ENCODE measurements at places on chromosomes 1 and 21. TPM values are rescaled to one million over a fixed set of nuclear protein-coding genes. Genes with fewer than 3 reads are reported as not detected.

- DNase-seq: no peak
These were observed 104.0 kb downstream of the GABPA start for GRCh38 chr21:25838809-25839208.

The WNT9A gene
- not detected for total RNA-seq

GRCh38 chr1:41315146-41315822 lies 46.0 kb upstream of the FOXO6 start:
- no peak for DNase-seq

DNA sequence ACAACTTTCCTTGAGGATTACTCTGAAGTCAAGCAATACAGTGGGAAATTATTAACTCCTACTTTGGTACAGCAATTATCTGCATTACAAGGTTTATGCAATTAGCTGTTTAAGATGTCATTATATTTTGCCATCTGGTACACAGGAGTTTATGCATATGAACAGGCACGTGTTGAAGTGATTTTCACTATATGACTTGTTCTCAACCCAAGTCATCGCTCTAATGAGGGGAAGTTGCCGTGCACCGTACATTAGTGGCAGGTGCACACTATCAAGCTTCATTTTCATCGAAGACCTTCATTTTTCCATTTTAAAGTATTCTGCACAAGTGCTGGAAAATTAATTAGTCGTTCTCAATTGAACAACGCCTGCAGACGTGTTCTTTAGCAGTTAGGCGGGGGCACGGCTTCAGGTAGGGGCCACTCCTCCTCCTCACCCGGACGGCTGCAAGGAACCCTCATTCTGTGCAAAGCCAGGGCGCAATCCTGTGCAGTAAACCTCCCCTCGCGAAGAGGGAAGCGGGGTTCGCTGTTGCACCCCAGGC lies 39.8 kb upstream of the NFIA start:
- no peak for DNase-seq

- DNase-seq: peak; percentile 74
These were observed 8.4 kb upstream of the KCNN3 start for GRCh38 chr1:154878371-154879037.

DNA sequence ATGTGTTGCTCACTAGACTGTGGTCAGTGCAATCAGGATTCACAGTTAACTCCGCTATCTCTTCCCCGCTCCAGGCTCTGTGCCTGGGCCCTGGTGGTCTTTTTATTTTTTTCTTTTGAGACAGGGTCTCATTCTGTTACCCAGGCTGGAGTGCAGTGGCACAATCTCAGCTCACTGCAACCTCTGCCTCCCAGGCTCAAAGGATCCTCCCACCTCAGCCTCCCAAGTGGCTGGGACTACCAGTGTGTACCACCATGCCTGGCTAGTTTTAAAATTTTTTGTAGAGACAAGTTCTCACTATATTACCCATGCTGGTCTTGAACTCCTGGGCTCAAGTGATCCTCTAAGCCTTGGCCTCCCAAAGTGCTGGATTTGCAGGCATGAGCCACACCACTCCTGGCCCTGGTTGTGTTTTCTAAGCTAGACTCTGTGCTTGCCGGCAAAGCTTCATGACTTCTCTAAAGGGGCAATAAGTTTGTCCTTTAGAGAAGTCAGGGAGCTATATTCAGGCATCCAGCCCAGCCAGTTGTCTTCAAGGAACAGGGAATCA lies 1.4 kb downstream of the RCSD1 start:
- DNase-seq: no peak

GRCh38 chr1:111032295-111032897 lies 68.7 kb upstream of the LRIF1 start:
- DNase-seq: peak; percentile 71

DNA sequence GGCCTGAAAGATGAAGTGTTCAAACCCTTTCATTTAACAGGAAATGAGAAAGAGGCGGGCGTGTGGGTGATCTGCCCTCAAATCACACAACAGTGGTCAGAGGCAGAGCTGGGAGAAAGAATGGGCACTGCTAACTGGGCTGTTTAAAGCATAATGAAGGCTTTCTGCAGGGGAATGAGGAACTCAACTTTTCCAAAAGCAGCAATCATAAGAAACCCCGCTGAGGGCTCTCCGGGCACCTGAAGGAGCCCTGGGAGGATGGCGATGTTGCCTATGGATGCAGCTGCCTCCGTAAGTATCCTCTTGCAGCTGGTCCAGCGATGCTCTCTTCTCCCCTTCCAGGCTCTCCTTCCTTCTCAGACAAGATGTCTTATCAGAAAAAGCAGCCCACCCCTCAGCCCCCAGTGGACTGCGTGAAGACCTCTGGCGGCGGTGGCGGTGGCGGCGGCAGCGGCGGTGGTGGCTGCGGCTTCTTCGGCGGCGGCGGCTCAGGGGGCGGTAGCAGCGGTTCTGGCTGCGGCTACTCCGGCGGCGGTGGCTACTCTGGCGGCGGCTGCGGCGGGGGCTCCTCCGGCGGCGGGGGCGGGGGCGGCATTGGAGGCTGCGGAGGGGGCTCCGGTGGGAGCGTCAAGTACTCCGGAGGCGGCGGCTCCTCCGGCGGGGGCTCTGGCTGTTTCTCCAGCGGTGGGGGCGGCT lies 1.2 kb downstream of the LORICRIN start:
- DNase-seq: no peak

GRCh38 chr1:201051399-201051798 lies 27.9 kb upstream of the KIF21B start:
- no peak for DNase-seq

DNA sequence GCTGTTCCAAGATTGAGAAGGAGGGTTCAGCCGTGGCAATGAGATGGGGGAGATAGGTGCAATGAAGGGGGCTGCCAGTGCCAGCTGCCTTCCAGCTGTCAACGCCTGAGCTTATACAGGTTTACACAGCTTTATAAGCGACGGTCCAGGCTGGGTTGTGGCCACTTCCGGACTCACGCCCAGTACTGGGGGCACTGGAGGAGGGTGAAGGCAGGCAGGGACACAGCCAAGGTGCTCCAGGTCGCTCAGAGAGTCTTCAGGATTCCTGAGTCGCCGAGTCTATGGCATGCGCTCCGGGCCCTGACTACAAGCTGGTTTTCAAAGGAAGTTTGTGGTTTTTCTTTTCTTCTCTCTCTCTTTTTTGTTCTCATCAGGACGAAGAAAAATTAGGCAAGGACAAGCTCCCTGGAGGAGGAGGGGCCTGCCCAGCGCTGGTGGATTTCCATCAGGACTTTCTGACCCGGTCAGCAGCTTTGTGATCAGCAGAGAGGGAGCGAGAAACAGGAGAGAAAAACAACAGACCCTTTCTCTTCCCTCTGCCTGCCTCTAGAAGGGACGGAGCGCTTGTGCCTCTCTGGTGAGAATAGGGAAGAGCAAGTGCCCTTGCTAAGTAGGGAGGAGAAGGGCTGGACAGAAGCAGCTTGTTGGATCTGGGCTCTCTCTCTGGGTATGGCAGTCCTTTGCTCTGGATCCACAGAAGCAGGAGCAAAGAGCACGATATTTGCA lies at the start of gene MINDY1:
Gene MINDY1 (minus strand): TSS at position 576 of the 726 bp plus-strand sequence. CDS start 4,285 bp downstream, outside the sequence.
- DNase-seq: peak; percentile 62

The ACBD3 gene
- 30.3 TPM for total RNA-seq

The ZMPSTE24 gene
- total RNA-seq: 38.5 TPM

DNA sequence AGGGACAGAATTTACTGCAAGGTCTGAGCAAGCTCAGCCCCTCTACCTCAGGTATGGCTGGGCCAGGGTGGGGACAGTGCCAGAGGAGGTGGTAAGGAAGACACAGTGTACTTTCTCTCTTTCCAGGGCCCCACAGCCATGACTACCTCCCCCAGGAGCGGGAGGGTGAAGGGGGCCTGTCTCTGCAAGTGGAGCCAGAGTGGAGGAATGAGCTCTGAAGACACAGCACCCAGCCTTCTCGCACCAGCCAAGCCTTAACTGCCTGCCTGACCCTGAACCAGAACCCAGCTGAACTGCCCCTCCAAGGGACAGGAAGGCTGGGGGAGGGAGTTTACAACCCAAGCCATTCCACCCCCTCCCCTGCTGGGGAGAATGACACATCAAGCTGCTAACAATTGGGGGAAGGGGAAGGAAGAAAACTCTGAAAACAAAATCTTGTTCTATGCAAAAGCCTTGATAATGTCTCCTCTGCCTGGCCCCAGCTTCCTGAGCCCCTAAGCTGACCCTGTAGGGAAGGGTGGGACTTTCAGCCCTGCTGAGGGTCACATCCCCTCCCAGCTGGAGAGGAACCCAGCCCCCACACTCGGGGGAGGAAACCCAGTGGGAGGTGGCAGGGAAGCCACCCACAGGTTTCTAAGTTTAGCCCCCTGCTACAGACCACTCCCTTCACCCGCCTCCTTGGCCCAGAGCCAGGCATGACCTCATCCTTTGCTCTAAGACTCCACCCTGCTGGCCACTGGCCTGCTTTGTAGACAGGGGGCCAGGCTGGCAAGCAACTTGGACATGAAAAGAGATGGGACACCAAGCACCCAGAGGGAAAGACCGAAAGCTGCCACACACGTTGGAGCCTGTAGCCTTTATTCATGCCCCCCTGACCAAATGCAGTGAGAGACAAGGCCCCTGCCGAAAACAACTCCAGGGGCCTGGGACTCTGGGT lies 6.4 kb downstream of the RHOC start:
- DNase-seq: peak; percentile 82

The RAD54L gene
- total RNA-seq: 23.3 TPM

The PGLYRP4 gene
- total RNA-seq: not detected

- DNase-seq: no peak
These were observed 7.1 kb upstream of the ZNF496 start for GRCh38 chr1:247338723-247339275.

DNA sequence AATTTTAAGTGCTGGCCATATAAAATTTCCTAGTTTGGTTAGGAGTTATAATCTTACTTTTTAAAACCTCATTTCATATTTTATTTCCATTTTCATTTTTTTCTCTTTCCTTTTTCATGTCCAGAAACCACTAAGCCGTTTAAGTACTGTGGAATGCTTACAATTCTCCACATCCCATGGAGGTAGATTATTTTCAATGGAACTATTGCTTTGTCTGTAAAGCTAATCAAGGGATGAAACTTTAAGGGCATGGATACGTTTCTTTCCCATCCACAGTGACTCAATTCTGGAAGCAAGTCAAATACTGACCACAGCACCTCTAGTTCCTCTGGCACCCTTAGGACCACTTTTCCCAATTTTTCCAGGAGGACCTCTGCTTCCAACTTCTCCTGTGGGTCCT lies 139.1 kb upstream of the ZNHIT6 start:
- DNase-seq: no peak

The MYCL gene
- total RNA-seq: 0.33 TPM

- no peak for DNase-seq
These were observed 4.9 kb upstream of the KIF14 start for GRCh38 chr1:200625381-200625824.

- no peak for DNase-seq
These were observed 2.5 kb downstream of the AGO4 start for GRCh38 chr1:35810096-35810881.

DNA sequence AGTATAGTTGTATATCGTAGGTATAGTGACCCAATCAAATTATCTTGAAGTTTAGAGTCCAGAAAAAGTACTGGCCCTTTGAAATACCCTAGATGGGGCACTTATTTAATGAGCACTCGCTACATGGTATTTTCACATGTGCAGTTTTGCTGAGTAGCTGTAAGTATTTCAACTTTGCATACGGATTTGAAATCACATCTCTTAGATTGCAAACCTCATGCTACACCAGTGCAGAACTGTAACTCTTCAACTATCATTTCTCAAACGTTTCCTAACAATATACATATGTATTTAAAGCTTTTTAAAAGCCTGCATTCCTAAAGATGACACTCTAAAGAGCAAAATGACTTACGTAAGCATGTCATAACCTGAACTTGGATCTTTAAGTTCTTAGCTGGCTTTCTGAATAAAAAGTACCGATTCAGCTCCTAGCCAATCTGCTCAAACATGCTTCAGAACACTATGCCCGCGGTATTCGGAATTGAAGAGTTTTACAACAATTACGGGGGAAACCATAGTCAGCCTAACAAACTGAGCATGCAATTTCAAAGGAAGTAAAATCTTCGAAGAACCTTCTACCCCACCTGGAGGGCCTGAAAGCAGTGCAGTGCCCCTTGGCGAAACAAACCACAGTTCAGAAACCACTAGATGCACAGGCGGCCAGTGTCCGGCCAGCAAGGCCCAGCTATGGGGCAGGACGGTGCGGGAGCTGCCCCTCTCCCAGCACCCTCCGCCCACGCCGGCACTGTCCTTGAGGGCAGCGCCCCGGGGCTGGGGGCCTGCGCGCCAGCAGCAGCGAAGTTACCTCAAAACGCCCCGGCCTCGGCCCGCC lies 863 bp downstream of the FH start:
- DNase-seq: peak; percentile 61

DNA sequence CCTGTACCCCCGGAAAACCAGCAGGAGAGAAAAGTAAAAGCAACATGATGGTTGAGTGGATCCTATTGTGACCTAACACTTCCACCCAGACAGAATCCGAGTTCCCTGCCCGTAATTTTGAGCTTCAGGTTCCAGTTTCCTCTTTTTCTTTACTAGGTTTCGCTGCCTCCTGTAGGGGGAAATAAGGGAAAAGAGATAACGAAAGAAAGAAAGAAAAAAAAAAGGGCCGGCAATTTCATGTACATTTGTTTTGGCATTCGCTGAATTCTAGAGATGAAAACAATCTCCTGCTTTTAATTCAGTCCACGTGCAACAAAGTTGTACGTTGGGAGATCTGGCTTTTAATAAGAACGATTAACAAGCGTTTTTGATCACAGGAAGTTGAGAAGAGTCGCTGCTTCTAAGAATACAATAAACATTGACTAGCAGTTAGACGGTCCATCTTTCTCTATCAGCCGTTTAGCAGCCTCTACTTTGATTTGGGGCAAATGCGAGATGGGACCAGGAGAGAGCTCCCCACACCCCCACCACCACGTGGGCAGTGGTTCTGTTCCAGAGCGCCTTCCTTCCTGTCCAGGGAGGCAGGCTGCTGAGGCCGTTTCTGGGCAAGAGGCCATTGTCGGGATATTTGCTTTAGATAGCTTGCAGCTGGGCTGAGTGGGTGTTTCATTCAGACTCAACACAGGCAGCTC lies 155.9 kb upstream of the RUNX1 start:
- DNase-seq: no peak

GRCh38 chr1:231801042-231801585 lies 174.5 kb downstream of the DISC1 start:
- DNase-seq: no peak

GRCh38 chr21:44405948-44406872 lies 49.1 kb upstream of the LRRC3 start:
- DNase-seq: no peak

DNA sequence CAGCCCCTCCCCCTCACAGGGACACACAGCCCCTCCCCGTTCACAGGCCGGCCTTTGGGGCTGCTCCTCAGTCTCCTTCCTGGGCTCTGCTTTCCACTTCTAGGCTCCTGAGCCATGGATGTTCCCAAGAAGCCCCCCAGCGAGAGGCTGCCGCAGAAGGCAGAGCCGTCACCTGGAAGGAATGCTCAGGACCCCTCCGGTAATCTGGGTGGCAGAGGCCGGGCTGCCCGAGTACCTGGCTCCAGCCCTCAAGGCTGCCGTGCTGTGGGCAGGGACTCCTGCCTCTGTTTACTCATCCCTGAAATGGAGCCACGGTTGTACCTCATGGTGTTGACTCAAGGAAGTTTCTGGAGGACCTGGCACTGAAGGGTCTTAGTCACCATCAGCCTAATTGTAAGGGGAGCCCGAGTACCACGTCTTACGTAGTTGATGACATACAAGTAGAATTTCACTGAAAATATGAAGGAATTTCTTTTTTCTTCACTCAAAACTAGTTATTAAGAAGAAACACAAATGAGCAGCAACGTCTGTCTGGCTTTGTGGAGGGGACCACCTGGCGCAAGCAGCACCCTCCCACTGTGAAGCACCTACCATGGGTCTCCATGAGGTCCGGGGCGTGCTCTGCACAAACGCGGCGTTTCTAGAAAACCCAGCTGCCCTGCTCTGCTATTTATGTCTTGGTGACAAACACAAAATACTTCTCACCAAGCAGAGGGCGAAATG lies 33.7 kb downstream of the PRDM15 start:
- DNase-seq: no peak

The PLA2G2C gene
- total RNA-seq: 0.17 TPM
